ENCODE measurements at places on chromosomes 7 and 10.
A peak's percentile ranks its signal among the peaks of the same experiment; 100 is the strongest.

DNA sequence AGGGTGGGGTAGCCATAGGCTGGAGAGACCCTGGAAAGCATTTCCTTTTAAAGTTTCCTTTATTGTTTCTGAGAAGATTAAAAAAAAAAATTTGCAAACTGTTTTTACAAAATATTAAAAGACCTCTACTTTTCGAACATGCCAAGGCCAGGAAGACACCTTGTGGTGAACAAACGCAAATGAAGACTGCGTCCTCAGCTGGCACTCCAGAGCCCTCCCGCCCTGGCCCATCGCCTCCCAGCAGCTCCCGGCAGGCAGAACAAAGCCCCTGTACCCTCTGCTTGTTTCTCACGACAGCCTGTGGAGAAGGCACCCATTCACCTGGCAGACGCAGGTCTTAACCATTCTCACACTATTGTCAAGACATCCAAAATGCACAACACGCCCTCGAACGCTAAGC is 56.4 kb downstream of the ESYT2 start:
- no peak for DNase-seq

- DNase-seq, result no peak
These were observed 232.4 kb downstream of the SLC25A13 start for GRCh38 chr7:96089511-96089910.

DNA sequence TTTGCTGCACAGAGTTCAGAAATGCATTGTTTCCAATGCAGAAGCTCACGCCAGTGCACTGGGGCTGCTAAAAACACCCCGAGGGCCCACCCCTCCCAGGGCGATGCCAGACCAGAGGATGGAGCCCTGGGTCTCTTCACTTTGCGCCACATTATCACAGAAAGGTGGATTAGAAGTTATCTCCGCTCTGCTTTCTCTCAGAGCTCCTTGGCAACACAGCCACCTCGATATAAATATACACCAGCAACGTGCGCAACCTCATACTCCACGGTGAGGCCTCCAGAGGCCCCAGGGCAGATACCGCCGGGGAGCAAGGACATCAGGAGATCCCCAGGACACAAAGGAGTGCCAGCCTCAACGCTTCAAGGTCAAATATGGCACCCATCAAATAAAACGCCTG is 121.0 kb upstream of the TBX20 start:
- no peak for DNase-seq

DNA sequence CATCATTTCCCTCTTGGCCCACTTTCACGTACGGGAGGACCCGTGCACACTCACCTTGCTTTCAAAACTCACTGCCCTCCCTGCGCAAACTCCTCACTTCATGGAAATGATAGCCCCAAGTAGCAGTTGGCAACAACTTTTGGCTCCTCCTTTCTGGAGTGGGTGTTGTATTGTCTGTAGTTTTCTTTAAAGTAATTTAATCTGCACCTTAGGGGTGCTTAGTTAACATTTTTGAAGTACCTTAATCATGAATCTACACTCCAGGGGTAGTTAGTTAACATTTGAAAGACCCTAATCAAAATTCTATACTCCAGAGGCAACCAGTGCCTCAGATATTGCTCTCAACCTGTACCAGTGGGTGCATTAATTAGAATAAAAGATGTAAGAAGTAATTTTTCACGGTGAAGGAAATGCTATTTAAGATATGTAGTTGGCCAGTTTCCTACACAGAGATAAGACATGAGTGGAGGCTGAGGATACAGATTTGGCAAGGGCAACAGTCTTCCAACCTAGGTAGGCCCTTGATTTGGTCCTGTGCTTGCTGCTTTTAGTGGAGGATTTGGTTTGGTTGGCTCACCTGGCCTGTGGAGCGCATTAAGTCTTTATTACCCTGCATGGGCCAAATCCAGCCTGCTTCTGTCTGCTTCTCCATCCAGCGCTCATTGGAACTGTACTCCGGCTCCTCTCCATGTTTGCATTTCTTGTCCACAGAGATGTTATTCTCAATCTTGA is 93.0 kb downstream of the EXOC4 start:
- DNase-seq, result no peak

DNA sequence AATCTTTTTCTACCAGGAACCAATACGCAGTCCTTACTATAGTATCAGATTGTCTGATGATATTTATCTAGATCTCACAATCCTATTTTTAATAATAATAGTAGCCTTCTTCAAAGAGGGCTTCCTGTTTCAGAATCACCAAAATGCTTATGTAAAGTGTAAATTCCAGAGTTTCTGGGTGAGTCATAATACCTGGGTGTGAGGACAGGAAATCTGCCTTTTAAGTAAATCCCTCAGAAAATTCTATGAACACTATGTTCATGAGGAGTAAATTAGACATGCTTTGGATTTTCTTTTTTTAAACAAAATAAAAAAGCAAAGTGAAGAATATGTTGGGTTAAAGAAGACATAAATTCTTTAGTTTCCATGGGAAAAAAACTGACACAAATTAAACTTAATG is 20.5 kb downstream of the DKK1 start:
- DNase-seq, result no peak

DNA sequence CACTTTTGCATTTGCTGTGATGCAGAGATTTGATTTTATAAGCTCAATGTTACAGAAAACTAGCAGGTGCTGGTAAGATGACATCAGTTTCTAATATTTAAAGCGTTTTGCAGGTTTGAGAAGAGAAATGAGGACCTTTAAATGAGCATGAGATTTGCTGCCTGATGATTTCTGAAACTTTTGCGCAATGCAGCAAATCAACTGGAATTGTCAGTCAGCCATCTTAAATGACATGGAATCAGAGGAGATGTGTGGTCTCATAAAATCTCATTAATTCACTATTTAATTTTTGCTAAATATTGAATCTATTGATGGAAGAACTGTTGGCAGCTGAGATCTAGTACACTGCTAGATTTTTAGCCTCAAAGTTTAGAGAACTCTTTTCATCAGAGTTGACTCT is 3.9 kb downstream of the RBM17 start:
- no peak for DNase-seq

DNA sequence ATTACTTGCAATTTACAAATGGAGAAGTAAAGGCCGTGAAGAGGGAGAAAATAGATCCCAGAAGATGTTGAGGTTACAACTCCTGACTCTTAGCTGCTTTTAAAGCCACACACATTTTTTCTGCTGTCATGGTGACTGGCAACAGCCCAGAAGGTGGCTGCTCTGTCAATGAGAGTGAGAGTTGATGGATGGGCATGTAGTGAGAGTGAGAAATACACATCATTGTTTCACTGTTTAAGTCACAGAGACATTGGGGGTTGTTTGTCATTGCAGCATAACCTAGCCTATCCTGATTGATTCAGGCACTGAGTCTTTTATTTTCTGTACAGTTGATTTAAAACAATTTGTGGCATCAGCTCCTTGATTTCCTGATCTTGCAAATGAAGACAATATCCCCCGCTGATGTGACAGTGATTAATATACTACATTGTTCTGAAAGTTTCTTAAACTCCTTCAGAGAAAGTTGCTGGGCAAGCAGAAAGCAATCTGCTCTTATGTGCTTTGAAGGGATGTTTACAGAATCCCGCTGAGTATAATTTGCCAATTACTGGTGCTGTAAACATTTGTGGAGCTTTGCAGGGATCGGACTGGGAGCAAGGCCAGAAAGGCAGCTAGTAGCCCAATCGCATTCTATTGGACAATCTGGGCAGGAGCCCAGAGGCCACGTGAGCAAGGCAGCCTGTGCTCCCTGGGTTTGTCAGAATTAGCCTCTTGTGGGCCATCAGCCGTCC is 229.6 kb downstream of the PRPF18 start:
- DNase-seq, result peak; percentile 86

GRCh38 chr7:50068850-50069551 is 24.0 kb downstream of the ZPBP start:
- no peak for DNase-seq

DNA sequence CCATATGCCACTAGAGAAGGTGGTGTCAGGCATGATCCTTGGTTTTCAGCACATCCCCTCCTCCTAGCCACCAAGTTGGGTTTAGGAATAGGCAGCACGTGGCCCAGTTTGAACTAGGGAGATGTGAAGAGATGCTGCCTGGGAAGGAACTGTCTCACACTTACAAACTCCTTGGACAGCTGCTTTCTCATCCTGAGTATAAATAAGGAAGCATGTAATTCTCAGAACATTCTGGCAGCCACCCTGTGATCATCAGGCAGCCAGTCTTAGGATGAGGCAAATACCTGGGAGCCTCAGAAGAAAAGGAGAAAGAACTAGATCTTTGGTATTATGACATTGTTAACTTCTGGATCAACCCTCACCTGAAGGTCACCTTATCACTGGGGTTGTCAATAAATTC is 21.3 kb upstream of the XPNPEP1 start:
- DNase-seq, result no peak

Data from sigmoid colon (tissue), 7 donors.